Stomach (tissue), 19 donors: ENCODE measurements at places on chromosomes 4 and X. TPM values are rescaled to one million over a fixed set of nuclear protein-coding genes. Genes with fewer than 3 reads are reported as not detected.

GRCh38 chrX:139784807-139785206, 76.8 kb upstream of the MCF2 start:
- DNase-seq = no peak
- H3K36me3 ChIP-seq = peaks cover 53% of the 10 kb centered on the region
- H3K27me3 ChIP-seq = no peaks in the 10 kb centered on the region
- H3K27ac ChIP-seq = no peak overlapping the region

DNA sequence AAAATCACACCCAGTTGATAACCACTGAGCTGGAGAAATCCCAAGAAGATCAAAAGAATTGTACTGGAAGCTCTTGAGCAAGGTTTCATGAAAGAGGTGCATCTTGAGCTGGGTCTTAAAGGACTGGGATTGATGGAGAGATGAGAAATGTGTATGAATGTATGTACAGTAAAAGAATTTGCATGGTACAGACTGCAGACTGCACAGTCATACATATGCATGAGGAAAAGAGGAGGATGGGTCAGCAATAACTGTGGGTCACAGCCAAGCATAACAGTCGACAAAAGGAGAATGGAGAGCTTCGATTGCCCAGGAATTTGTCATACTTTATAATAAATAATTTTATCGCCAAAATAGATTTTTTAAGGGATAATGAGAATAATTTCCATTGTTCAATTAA, 4.8 kb upstream of the RELL1 start:
- no peak for DNase-seq
- no peaks in the 10 kb centered on the region for H3K27me3 ChIP-seq
- no peak overlapping the region for H3K27ac ChIP-seq
- H3K4me1 ChIP-seq = peaks cover 10% of the 10 kb centered on the region
- H3K4me3 ChIP-seq = no peak overlapping the region

DNA sequence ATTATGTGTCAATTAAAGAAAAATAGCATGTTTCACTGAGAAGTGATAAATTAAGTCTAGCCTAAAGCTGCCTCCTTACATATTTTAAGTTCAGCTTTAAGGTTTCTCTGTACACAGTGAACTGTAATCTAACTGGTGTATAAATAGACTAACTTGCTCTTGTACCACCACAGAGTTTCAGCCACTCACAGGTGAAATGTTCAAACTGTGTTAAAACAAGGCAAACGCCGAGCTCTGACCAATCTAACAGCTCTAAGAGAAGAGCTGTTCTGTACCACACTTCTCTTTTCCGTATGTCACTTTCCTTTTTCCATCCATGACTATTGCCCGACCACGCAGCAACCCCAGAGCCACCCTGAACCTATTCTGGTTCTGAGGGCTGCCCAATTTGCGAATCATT, 64.5 kb downstream of the DCHS2 start:
- H3K4me1 ChIP-seq = no peaks in the 10 kb centered on the region
- DNase-seq = no peak
- no peaks in the 10 kb centered on the region for H3K36me3 ChIP-seq
- H3K27ac ChIP-seq = no peak overlapping the region

- H3K4me3 ChIP-seq = no peak overlapping the region
- no peaks in the 10 kb centered on the region for H3K4me1 ChIP-seq
- peak; percentile 57 for DNase-seq
- no peaks in the 10 kb centered on the region for H3K36me3 ChIP-seq
- no peak overlapping the region for H3K27ac ChIP-seq
- no peaks in the 10 kb centered on the region for H3K27me3 ChIP-seq
These were observed 5.6 kb upstream of the CT47C1 start for GRCh38 chrX:119067023-119067739.

- H3K27ac ChIP-seq = peak overlapping the region; percentile 73
- H3K36me3 ChIP-seq = no peaks in the 10 kb centered on the region
- no peaks in the 10 kb centered on the region for H3K27me3 ChIP-seq
- DNase-seq = no peak
These were observed 1.7 kb downstream of the INTS6L start for GRCh38 chrX:135522132-135522530.

- no peaks in the 10 kb centered on the region for H3K27me3 ChIP-seq
- no peak for DNase-seq
- H3K4me3 ChIP-seq = no peak overlapping the region
- no peak overlapping the region for H3K27ac ChIP-seq
These were observed 104.3 kb upstream of the TTC29 start for GRCh38 chr4:147049946-147050345.

DNA sequence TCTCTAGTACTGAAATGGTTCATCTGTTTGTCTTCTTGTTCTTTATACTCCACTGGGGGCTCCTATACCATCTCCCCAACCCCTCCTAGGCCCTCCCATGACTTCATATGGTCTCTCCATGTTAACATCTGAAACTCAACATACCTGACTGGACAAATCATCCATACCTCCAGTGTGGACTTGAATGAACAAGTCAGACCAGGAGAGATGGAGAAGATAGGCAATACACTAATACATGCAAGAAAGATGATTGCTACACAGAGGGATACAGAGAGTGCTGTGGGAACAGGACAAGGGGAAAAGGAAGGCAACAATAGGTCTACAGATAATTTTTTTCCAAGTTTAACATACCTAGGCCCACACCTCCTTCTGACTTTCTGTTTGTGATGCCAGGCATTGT, 175.1 kb downstream of the FHIP1A start:
- no peak overlapping the region for H3K27ac ChIP-seq
- no peak overlapping the region for H3K4me3 ChIP-seq
- H3K4me1 ChIP-seq = no peaks in the 10 kb centered on the region
- H3K36me3 ChIP-seq = no peaks in the 10 kb centered on the region
- DNase-seq = no peak

GRCh38 chr4:61520681-61521160, 320.6 kb downstream of the ADGRL3 start:
- H3K36me3 ChIP-seq = no peaks in the 10 kb centered on the region
- H3K4me3 ChIP-seq = no peak overlapping the region
- H3K27ac ChIP-seq = no peak overlapping the region
- no peaks in the 10 kb centered on the region for H3K27me3 ChIP-seq
- H3K4me1 ChIP-seq = peaks cover 5% of the 10 kb centered on the region

GRCh38 chrX:129777218-129778030, 2.3 kb upstream of the SASH3 start:
- H3K27me3 ChIP-seq = no peaks in the 10 kb centered on the region
- no peaks in the 10 kb centered on the region for H3K4me1 ChIP-seq
- no peak overlapping the region for H3K4me3 ChIP-seq
- H3K36me3 ChIP-seq = no peaks in the 10 kb centered on the region
- H3K27ac ChIP-seq = peak overlapping the region; percentile 83

- peak; percentile 96 for DNase-seq
- no peaks in the 10 kb centered on the region for H3K27me3 ChIP-seq
- H3K4me1 ChIP-seq = peaks cover 7% of the 10 kb centered on the region
These were observed at the start of gene HSD17B10 for GRCh38 chrX:53433651-53434639. HSD17B10 (minus strand) TSS chrX:53434370; CDS start chrX:53434345, 25 bp downstream.

DNA sequence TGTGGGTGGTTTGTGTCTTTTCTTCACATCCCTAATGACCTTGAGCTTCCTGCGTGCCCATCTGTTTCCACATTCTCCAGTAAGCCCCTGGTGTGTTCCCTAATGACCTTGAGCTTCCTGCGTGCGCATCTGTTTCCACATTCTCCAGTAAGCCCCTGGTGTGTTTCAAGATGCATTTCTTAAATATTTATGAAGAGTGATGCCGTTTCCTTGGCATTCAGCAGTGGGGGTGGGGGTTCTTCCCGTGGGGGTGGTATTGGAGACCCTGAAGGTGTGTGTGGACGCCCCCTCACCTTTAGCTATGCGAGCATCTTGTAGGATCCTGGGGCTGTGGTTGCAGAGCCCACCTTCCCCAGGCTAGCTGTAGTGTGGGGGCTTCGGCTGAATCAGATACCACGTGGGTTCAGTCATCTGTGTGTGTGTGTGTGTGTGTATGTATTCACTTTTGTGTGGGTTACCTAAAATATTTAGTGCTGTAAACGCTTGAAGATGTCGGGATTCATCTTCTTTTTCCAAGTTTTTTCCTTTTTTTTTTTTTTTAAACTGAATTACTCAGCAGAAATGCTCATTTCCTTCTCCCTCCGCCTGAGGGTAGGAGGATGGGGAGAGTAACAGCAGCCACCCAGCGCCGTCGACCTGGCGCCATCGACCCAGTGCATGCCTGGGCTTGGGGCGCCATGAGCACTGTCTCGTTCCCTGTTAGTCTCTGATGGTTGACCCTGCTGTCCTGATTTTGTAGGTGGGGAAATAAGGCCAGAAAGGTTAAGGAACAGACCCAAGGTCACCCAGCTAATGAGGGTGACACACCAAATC, 9.9 kb downstream of the NSG1 start:
- no peak for DNase-seq
- no peaks in the 10 kb centered on the region for H3K4me1 ChIP-seq
- H3K27me3 ChIP-seq = peaks cover 68% of the 10 kb centered on the region
- no peaks in the 10 kb centered on the region for H3K36me3 ChIP-seq
- no peak overlapping the region for H3K4me3 ChIP-seq

DNA sequence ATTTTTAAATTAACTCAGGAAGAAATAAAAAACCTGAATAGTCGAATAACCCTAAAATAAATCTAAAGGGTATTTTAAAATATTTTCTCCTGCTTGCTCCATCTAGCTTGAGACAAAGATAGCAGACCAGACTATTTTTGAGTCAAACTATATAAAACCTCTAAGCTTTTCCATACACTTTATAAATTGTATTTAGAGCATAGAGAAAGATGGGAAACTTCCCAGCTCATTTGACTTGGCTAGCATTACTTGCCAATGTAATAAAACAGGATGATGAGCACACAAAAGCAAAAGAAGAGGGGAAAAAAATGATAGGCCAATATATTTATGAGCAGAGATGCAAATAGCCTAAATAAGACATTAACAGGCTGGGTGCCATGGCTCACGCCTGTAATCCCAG, 117.1 kb downstream of the ANAPC4 start:
- H3K36me3 ChIP-seq = no peaks in the 10 kb centered on the region
- H3K27ac ChIP-seq = no peak overlapping the region
- no peaks in the 10 kb centered on the region for H3K4me1 ChIP-seq
- H3K4me3 ChIP-seq = no peak overlapping the region
- DNase-seq = no peak

DNA sequence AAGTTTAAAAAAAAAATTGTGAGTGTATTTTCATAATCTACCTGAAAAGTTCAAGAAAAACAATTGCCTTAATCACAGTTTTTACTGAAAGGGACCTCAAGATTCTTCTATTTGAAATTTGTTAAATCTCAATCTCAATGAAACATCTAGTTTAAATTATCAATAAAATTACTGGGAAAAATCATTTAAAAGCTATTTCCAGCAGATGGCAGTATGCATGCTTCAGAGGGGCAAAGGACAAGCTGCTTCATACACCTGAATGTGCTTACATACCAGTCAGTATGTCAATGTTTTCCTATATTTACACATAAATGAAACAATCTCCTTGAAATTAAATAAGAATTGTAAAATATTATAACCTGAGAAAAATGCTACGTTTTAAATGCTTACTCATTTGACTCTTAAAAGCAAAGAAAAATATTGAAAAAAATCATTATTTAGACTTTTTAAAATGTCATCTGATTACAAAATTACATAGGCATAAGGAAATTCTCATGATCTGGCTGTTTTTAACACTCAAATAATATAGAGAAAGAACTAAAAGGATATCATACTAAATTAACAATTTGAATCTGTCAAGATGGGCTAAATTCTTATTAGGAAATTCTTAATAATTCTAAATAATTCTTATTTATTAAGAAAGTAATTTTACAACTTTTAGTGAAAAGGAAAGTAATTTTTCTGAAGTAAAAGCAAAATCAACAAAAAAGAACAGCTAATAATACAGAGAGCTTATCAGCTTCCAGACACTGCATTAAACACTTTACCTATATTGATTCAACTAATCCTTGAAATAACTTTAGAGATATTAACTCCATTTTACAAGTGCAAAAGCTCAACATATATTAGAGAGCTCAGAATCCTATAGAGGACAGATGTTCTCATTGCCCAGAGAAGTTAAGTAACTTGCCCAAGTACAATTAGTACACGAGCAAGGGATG, 242.1 kb downstream of the ADAMTS3 start:
- no peak overlapping the region for H3K27ac ChIP-seq
- H3K4me3 ChIP-seq = no peak overlapping the region
- H3K4me1 ChIP-seq = no peaks in the 10 kb centered on the region
- H3K36me3 ChIP-seq = no peaks in the 10 kb centered on the region
- no peaks in the 10 kb centered on the region for H3K27me3 ChIP-seq

GRCh38 chr4:102614801-102615200, 113.6 kb downstream of the NFKB1 start:
- H3K4me3 ChIP-seq = no peak overlapping the region
- peak overlapping the region; percentile 32 for H3K27ac ChIP-seq
- peaks cover 74% of the 10 kb centered on the region for H3K36me3 ChIP-seq
- H3K27me3 ChIP-seq = no peaks in the 10 kb centered on the region
- H3K4me1 ChIP-seq = no peaks in the 10 kb centered on the region
- no peak for DNase-seq

GRCh38 chrX:39253551-39253950, 452.3 kb downstream of the MID1IP1 start:
- H3K27ac ChIP-seq = no peak overlapping the region
- H3K36me3 ChIP-seq = no peaks in the 10 kb centered on the region
- no peaks in the 10 kb centered on the region for H3K27me3 ChIP-seq
- no peak overlapping the region for H3K4me3 ChIP-seq
- H3K4me1 ChIP-seq = no peaks in the 10 kb centered on the region

- no peak for DNase-seq
- no peaks in the 10 kb centered on the region for H3K27me3 ChIP-seq
- H3K4me3 ChIP-seq = no peak overlapping the region
These were observed 72.6 kb upstream of the CPEB2 start for GRCh38 chr4:14929669-14930068.

DNA sequence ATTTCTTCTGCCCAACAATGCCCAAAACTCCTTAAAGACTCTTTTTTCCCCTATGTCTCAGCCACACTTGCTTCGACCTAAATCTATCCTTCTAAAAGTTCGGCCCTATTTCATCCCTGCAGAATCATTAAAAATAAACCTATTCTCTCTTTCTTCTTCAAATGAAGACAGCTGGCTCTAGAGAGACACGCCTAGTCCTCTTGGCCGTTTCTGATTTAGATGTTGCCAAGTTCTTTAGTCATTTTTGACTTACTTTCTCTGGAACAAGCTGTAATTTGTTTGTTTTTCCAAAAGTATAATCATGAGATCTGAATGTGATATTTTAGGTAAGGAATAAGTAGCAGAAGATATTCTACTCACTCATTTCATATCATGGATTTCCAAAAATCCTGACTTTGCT, 211.6 kb downstream of the CENPC start:
- no peak overlapping the region for H3K27ac ChIP-seq
- no peak for DNase-seq

GRCh38 chrX:108426262-108426661, 12.0 kb downstream of the COL4A6 start:
- no peaks in the 10 kb centered on the region for H3K4me1 ChIP-seq
- no peaks in the 10 kb centered on the region for H3K27me3 ChIP-seq
- H3K27ac ChIP-seq = no peak overlapping the region
- no peak for DNase-seq
- H3K36me3 ChIP-seq = no peaks in the 10 kb centered on the region
- no peak overlapping the region for H3K4me3 ChIP-seq

The ARMCX2 gene
- 5.1 TPM for polyA plus RNA-seq

The PPID gene
- 20.9 TPM for polyA plus RNA-seq

The ADH1C gene
- polyA plus RNA-seq = 29.9 TPM

The USP17L29 gene
- not detected for polyA plus RNA-seq

The PNMA6A gene
- polyA plus RNA-seq = 0.46 TPM

The RAI2 gene
- polyA plus RNA-seq = 34.5 TPM

The TEX11 gene
- 4.6 TPM for polyA plus RNA-seq

The RAB39B gene
- 0.61 TPM for polyA plus RNA-seq

The NHS gene
- polyA plus RNA-seq = 1.1 TPM

The FDCSP gene
- polyA plus RNA-seq = 46.5 TPM

The FGFBP2 gene
- 6.0 TPM for polyA plus RNA-seq
